CD14-positive monocyte (primary cell): ENCODE measurements at places on chromosomes 1 and 21. TPM values are rescaled to one million over a fixed set of nuclear protein-coding genes. Genes with fewer than 3 reads are reported as not detected.
A peak's percentile ranks its signal among the peaks of the same experiment; 100 is the strongest.

The ADAM30 gene
- polyA plus RNA-seq = not detected

The CHIA gene
- not detected for polyA plus RNA-seq

The SPRR5 gene
- polyA plus RNA-seq = not detected

DNA sequence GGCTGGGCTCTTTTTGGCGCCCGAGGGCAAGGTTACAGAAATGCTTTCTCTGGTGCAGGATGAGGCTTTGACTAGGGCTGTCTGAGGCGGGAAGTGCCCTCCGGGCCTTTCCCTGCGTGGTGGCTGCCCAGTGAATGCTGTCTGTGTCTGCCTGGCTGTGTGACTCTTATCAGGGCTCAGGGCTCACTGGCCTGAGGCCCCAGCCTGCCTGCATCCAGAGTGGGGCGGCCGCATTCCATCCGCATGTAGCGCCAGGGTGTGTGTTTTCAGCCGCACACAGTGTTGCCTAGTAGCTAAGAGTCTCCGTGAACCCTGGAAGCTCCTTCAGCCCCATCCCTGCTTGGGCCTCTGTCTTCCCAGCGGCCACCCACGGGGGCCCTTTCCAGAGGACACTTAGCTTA lies 59.1 kb downstream of the FAAP20 start:
- no peak for DNase-seq
- no peaks in the 10 kb centered on the region for H3K27me3 ChIP-seq
- H3K4me3 ChIP-seq = no peak overlapping the region
- peaks cover 30% of the 10 kb centered on the region for H3K4me1 ChIP-seq

The SELENBP1 gene
- polyA plus RNA-seq = 0.61 TPM

The CHAF1B gene
- polyA plus RNA-seq = not detected

GRCh38 chr1:57686306-57686705 lies 262.4 kb upstream of the DAB1 start:
- no peak for DNase-seq
- H3K27me3 ChIP-seq = no peaks in the 10 kb centered on the region

GRCh38 chr1:58764294-58764978 lies 19.4 kb downstream of the JUN start:
- no peak overlapping the region for H3K4me3 ChIP-seq
- H3K27ac ChIP-seq = no peak overlapping the region

- no peak overlapping the region for H3K4me3 ChIP-seq
- H3K27ac ChIP-seq = no peak overlapping the region
- no peak for DNase-seq
- H3K4me1 ChIP-seq = no peaks in the 10 kb centered on the region
- H3K36me3 ChIP-seq = no peaks in the 10 kb centered on the region
- H3K27me3 ChIP-seq = no peaks in the 10 kb centered on the region
Measured at GRCh38 chr1:96588416-96588995, 133.1 kb upstream of the PTBP2 start.

DNA sequence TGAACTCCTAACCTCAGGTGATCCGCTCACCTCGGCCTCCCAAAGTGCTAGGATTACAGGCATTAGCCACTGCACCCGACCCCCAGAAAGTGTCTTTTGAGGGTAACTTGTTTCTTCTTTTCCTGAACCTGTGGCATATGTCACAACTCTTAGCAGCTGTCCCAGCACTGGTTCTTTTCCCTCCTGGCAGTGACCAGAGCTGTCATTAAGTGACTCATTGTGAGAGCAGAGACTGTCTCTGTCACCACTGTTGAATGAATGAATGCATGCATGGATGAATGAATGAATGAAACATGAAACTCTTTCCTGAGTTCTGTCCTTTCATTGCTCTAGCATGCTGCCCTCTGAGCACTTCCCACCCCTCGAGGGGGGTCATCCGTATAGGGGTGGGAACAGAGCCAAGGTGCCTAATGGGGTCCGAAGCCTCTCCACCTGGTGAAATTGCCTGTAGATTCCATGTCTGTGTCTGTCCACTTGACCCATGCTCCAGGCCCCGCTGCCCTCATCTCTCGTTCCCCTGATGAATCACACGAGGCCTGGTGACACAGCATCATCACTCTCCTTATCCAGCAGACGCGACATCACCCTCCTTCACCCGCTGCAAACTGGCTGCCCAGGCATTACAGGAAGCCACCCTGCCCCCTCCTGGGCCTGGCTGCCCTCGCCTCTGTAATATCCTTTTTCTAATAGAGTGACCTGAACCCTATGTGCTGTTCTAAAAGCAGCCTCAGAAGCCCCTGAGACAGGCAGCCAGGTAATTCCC lies 75.0 kb downstream of the IGSF21 start:
- no peak overlapping the region for H3K27ac ChIP-seq
- H3K36me3 ChIP-seq = no peaks in the 10 kb centered on the region
- DNase-seq = peak; percentile 57
- H3K27me3 ChIP-seq = no peaks in the 10 kb centered on the region

DNA sequence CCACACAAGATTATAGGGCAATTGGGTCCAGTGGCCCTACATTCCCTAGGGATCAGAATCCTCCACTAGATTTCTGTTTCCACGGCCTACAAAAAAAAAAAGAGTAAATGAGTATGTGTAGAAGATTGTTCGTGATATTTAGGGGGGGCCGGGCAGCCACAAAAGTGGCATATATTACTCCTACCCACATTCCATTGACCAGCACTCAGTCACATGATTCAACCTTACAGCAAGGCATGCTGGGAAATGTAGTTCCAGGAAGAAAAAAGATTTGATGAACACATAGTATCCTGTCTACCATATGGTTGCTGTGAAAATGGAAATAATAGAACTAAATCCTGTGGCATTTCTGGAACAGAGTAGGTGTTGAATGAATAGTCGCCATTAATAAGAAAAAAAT lies 43.4 kb upstream of the GJB5 start:
- H3K27ac ChIP-seq = no peak overlapping the region
- no peak overlapping the region for H3K4me3 ChIP-seq
- no peaks in the 10 kb centered on the region for H3K36me3 ChIP-seq
- no peaks in the 10 kb centered on the region for H3K4me1 ChIP-seq
- no peaks in the 10 kb centered on the region for H3K27me3 ChIP-seq

- no peak overlapping the region for H3K27ac ChIP-seq
- peaks cover 17% of the 10 kb centered on the region for H3K4me1 ChIP-seq
- no peak overlapping the region for H3K4me3 ChIP-seq
- no peaks in the 10 kb centered on the region for H3K36me3 ChIP-seq
Measured at GRCh38 chr1:53393325-53393792, 65.5 kb upstream of the LRP8 start.

DNA sequence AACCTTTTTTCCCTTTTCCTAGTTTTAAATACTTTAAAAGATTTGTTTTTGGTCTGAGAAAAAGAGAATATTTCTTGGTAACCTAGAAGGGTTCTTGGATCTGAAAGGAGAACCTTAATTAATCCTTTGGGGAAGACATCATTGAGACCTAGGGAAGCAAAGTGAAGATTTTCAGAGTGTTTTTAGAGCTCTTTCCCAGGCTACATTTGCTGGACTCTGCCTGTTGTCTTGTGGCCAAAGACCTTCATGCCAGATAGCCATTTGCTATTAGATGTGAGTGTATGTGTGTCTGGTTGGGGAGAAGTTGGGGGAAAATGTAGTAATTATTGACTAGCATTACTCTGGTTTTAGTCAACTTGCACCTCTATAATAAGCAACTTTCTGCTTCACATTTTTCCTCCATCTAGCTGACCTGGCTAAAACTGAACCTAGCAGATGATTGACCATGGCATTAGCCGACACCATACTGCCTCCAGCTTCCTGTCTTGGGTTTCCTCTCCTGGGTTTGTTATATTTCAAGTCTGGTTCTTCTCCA lies 239.1 kb downstream of the USP25 start:
- DNase-seq = no peak
- H3K36me3 ChIP-seq = no peaks in the 10 kb centered on the region
- no peaks in the 10 kb centered on the region for H3K27me3 ChIP-seq
- H3K27ac ChIP-seq = no peak overlapping the region
- H3K4me3 ChIP-seq = no peak overlapping the region

- no peaks in the 10 kb centered on the region for H3K4me1 ChIP-seq
- no peak overlapping the region for H3K27ac ChIP-seq
- H3K27me3 ChIP-seq = no peaks in the 10 kb centered on the region
- H3K36me3 ChIP-seq = no peaks in the 10 kb centered on the region
- DNase-seq = peak; percentile 65
Measured at GRCh38 chr1:230310381-230311163, 115.6 kb downstream of the PGBD5 start.

- peaks cover 3% of the 10 kb centered on the region for H3K36me3 ChIP-seq
- no peak overlapping the region for H3K27ac ChIP-seq
- H3K4me3 ChIP-seq = no peak overlapping the region
- DNase-seq = no peak
- H3K27me3 ChIP-seq = no peaks in the 10 kb centered on the region
Measured at GRCh38 chr1:179077396-179077795, 4.5 kb upstream of the TOR3A start.

The SNRPE gene
- 162 TPM for polyA plus RNA-seq

The PLA2G2D gene
- polyA plus RNA-seq = 0.08 TPM

GRCh38 chr1:83027511-83027910 lies 971.4 kb downstream of the TTLL7 start:
- no peaks in the 10 kb centered on the region for H3K36me3 ChIP-seq
- DNase-seq = no peak
- H3K27ac ChIP-seq = no peak overlapping the region
- H3K4me1 ChIP-seq = no peaks in the 10 kb centered on the region

The ZNF695 gene
- polyA plus RNA-seq = 0.18 TPM

The EPHB2 gene
- polyA plus RNA-seq = 3.4 TPM

The PRRX1 gene
- polyA plus RNA-seq = not detected

- H3K4me3 ChIP-seq = no peak overlapping the region
- no peak overlapping the region for H3K27ac ChIP-seq
- no peaks in the 10 kb centered on the region for H3K27me3 ChIP-seq
Measured at GRCh38 chr1:29502911-29503840, 266.9 kb downstream of the PTPRU start.

The OLFML3 gene
- 0.37 TPM for polyA plus RNA-seq

DNA sequence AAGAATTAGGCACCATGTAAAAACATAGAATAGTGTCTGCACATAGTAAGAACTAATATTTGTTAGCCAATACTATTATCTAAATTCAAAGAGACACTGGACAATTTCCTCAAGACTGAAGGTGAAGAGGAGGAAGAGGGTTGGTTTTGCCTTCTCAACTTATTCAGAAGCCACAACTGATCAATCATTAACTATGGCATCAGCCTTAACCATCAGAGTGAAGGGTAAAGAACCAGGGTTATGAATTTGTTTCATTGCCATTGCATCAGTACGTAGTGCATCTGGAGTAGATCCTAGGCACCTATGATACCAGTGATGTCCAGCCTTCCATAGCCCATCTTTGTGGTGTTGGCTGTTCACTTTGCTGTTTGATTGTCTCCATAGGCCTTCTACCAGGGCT lies 421.7 kb upstream of the DEPDC1 start:
- no peak overlapping the region for H3K27ac ChIP-seq
- H3K27me3 ChIP-seq = no peaks in the 10 kb centered on the region
- no peaks in the 10 kb centered on the region for H3K36me3 ChIP-seq
- no peaks in the 10 kb centered on the region for H3K4me1 ChIP-seq
- no peak overlapping the region for H3K4me3 ChIP-seq

- H3K27ac ChIP-seq = no peak overlapping the region
- H3K36me3 ChIP-seq = no peaks in the 10 kb centered on the region
- no peak overlapping the region for H3K4me3 ChIP-seq
- no peaks in the 10 kb centered on the region for H3K27me3 ChIP-seq
Measured at GRCh38 chr21:16424331-16424751, 694.6 kb downstream of the USP25 start.

DNA sequence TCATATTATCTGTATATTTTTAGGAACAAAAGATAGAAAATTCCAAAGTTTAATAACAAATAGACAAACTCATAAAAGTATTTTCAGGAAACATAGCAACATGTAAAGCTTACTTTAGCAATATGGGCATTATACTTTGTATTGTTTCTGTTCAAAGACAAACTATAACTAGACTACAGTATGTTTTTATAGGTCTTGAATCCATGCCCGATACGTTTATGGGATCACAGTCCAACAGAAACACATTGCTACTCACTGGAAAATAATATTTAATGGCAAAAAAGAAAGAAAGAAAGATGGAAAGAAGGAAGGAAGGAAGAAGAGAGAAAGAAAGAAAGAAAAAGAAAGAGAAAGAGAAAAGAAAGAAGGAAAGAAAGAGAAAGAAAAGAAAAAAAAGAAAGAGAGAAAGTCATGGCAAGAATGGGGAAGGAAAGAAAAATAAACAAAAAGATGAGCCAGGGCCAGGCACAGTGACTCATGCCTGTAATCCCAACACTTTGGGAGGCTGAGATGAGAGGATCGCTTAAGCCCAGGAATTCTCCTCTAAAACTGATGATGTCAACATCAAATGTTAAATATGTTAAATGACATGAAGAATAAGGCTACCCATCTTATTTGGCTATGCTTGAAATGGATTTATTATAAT lies 32.7 kb downstream of the TM2D1 start:
- no peak overlapping the region for H3K4me3 ChIP-seq
- peaks cover 69% of the 10 kb centered on the region for H3K36me3 ChIP-seq
- peaks cover 2% of the 10 kb centered on the region for H3K4me1 ChIP-seq
- H3K27me3 ChIP-seq = no peaks in the 10 kb centered on the region
